Hematopoietic multipotent progenitor cell treated with erythropoietin and hydrocortisone succinate and interleukin-3 and kit ligand, for 17 days (in vitro differentiated cells): ENCODE measurements at places on chromosomes 1 and 21.

- DNase-seq = peak; percentile 6
Measured at GRCh38 chr1:165364568-165365133, 8.1 kb upstream of the LMX1A start.

GRCh38 chr21:31514598-31514997, 144.9 kb upstream of the SOD1 start:
- DNase-seq = no peak

DNA sequence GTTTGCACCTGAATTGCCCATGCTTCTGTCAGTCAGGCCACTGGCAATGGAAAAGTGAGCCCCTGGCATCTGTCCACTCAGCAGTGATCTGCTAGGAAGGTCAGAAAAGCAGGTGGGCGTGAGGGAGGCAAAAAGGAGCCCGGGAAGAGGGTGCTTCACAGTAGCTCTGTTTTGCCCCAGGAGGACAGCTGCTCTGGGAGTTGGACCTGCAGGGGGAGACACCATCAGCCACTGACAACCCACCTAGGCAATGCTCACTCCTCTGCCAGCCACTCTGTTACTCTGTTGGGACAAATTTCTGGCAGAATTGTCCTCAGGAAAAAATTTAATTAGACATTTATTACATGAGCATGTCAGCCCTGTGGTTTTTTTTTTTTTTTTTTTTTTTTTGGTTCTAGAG, 146.4 kb downstream of the LRIG2 start:
- no peak for DNase-seq

GRCh38 chr1:182764029-182764727, 25.4 kb upstream of the NPL start:
- DNase-seq = no peak

- DNase-seq = no peak
Measured at GRCh38 chr1:26282401-26282918, 2.6 kb downstream of the SH3BGRL3 start.

GRCh38 chr21:34830386-34831170, 161.8 kb downstream of the CLIC6 start:
- DNase-seq = no peak

DNA sequence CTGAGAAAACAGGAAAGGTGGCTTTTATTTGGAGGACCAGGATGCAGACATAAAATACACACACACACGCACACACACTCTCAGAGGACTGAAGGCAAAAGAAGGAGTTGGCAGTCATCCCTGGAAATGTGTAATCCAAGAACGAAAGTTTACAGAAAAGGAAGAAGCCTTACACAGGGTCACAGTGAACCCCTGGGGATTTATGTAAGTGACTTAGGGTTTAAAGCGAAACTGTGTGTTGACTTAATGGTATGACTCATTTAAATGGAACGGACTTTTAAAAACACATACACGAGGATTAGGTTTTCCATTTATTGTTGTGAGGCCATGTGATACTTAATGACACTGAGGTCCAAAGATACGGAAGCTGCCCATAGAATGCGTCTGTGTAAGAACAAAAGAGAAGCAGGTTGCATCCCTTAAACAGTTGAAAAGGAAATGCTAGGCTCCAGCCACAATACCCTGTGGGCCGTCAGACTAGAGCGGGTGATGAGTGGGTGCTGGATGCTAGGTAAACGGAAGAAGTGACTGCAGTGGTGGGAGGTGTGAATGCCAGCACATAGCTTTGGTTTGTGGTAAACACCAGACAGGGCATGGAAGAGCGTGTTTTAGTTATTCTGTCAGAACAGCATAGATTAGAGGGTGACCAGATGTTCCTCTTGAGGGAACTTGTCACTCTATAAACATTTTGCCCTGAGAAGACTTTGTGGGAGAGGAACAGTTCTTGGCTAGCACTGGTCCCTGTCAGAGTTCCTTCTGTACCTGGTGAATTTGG, 21.6 kb upstream of the BCL10 start:
- DNase-seq = no peak

DNA sequence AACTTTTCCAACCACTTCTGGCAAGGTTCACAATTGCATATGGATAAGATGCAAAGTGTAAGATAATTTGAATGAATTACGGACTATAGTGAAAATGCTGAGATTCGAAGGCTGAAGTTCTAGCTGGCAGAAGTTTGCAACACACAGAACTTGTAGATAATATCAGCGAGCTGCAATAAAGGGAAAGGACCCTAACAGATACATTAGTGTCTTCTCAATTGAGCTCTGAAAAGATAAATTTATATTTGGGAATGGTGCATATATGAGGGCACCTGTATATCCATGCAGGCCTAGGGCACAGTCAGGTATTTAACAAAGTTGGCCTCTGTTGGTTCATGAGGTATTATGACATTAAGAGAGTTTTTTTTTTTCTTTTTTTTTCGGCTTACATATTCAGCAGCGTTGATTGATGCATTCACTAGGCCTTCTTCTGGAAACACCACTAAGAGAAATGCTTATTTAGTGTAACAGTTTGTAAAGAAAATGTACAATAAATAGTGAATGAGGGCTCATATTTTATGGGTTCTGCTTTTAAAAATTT, 2.2 kb downstream of the NFIA start:
- no peak for DNase-seq

- no peak for DNase-seq
Measured at GRCh38 chr1:223853748-223854147, 8.0 kb upstream of the TP53BP2 start.

GRCh38 chr1:33396188-33397124, 34.4 kb downstream of the PHC2 start:
- DNase-seq = no peak

- DNase-seq = no peak
Measured at GRCh38 chr1:210259561-210259960, 27.0 kb downstream of the SERTAD4 start.

- DNase-seq = no peak
Measured at GRCh38 chr21:37780991-37781983, 135.0 kb downstream of the KCNJ6 start.

GRCh38 chr1:201229095-201229494, 38.5 kb downstream of the IGFN1 start:
- no peak for DNase-seq

DNA sequence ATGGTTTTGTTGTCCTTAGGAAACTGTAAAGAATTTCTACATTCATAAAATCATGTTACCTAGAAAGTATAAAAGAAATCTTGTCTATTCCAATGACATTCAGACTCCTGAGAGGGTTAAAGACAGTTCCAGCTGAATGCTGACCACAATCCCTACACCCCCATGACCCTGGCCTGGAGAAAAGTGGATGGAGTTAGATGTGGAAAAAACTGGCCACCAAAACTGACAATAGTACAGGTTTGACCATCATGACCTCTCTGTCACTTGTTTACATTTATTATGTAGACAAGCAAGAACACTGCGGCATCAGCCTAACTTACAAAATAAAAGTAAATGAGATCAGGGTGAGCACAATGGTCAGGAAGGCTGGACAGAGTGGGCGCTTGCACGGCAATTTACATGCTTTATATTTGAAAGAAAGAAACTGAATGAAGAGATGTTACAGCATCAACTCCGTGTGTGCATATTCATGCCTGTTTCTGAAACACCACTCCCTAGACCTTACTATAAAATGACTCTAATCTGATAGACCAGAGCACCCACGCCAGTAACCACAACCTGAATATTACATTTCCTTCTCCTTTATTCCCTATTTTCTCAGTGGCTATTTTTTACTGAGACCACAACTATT, 116.0 kb downstream of the ESRRG start:
- DNase-seq = no peak

DNA sequence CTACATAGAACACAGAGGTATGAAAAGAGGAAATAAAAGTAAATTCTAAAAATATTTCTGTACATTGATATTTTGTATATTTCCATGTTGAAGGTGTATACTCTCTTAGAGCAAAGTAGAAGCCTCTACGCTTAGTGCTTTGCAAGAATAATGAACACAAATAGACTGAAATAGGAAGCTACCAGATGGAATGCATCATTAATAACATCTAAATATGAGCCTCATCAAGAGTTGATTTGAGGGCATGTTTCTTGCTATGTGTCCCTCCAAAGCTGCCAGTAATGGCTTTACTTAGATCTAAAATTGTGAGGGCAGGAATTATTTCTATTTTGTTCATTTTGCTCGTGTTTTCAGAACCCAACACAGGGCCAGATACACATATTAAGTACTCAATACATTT, 94.4 kb downstream of the KCNT2 start:
- no peak for DNase-seq

DNA sequence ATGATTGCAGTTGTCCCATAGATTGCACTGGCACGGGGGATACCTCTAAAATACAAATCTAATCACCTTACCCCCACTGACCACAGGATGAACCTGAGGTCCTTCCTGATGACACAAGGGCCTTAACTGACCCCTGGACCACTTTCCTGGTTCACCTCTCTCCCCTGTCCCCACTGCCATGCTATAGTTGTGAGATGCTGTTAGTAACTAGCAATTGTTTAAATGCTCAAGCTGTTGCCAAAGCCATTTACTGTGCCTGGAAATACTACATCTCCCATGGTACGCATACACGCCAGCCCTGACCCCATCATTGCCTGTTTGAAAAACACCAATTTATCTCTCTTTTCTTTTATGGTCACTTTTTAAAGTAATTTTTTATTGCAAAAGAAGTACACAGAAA, 29.1 kb upstream of the RGS8 start:
- DNase-seq = no peak

GRCh38 chr1:221458447-221459156, 283.3 kb downstream of the DUSP10 start:
- DNase-seq = no peak

- DNase-seq = no peak
Measured at GRCh38 chr21:41819236-41819855, 52.5 kb upstream of the RIPK4 start.

DNA sequence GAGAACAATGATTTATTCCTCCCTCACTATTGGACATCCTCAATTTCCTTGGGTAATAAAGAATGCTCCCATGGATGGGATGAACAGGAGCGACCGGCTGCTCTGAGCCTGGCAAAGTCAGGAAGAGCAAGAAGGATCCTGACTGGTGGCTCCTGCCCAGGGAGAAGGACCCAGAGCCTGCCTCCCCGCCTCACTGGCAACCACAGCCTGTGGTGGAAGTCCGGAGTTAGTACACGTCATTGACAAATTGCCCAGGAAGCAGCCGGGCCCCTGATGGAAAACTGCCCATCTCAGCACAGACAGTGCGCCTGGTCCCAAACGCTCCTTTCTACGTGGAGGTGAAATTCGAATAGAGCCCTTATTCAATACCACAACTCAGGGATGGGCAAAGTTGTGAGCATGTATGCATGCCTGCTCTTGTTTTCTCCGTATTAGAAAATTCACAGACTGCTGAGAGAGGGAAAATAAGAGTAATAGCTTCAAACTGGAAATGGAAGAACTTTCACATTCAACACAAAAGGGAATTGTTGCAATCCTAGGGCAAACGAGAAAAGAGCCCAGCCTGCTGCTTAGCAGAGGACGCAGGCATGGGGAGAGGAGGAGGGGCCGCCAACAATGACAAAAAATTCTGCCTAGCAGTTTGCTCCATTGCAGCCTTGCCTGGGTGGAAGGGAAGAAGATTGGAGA, 397.1 kb upstream of the VAMP3 start:
- no peak for DNase-seq

- no peak for DNase-seq
Measured at GRCh38 chr1:26067432-26067911, at the start of gene TRIM63. Gene TRIM63 (minus strand): TSS chr1:26067630. CDS start chr1:26067494, 136 bp downstream.

DNA sequence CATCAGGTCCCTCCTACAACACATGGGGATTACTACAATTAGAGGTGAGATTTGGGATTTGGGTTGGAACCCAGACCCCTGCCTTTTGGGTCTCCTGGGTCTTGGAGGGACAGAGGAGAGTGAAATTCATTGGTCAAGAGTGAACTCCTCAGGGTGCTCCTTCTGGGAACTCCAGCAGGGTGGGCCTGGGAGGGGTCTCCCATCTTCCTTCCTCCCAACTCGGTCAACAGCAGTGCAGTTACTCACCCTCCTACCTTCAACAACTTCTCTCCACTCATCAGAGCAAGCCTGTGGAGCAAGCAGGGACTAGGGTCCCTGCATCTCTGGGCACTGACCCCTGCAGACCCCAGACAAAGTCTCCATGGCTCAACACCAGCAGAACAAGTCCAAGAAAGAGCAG, 89.3 kb upstream of the TMPRSS2 start:
- DNase-seq = no peak

DNA sequence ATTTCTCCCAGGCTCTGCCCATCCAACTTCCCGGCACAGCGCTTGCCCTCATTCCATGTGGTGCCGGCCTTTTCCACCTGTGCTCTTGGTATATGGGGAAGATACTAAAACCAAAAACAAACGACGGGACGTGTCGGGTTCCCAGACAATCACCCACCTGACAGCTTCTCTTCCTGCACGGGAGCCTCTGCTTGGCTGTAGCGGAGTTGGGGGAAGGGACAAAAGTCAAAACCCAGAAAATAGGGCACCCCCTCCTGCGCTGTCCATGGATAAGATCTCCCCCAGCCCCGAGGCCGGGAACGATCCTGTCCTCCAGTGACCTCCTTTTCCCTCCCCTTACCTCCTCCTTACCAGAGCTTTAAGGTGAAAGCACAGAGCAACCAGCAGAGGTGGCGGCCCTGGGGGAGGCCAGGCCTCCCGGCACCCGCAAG, 640 bp downstream of the JTB start:
- DNase-seq = no peak

DNA sequence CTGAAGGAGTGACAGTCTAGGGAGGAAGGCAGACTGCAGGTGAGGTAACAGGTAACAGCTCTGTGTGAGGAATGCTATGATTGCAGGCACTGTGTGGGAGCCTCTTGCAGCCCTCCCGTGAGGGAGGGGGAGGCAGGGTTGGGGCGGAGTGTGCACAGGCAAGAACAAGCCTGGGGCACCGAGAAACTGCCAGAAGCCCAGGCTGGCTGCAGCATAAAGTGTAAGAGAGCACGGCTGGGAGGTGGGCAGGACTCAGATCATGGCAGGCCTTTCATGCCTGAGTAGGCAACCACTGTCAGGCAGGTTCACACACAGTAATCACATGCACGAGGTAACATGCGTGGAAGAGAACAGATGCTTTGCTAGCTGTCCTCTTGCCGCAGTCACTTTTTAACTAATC, 11.3 kb upstream of the RHEX start:
- no peak for DNase-seq

DNA sequence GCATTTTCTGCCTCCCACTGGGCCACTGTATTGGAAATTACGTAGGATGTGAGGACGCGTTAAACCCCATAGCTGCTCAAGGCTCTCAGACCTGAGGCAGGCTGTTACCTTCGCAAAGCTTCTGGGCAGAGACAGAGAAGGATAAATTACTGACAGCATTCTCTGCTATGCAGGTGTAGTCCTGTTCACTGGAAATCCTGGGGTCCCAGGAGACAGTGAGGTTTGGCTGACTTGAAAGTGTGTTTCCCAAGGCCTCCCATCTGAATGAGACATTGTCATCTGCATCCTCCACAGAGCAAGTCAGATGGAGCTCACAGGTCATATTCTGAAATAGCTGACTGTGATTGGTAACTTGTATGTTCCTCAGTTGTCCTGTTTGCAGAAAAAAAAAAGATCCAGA, 32.0 kb downstream of the SLAMF6 start:
- DNase-seq = no peak

DNA sequence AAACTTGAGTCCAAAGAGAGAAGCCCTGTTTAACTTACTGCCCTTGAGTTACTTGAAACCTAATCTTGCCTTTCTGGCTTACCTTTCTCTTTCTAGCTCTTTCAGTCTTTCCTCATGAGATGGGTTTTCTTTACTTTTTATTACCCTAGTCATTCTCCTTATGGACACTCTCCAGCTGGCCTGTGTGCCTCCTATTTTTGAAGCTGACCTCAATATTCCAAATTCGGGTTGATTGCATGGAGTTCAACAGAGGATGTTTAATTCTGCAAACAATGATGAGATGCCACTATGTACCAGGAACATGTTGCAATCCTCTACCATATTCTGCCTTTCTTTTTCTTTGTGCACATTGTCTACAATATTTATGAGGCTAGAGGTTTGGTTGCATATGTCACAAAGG, 20.7 kb downstream of the DNAJC6 start:
- DNase-seq = no peak
